NCI-H446 treated with DMSO at 0.1 percent for 48 hours (cell line): ENCODE measurements at places on chromosomes 5 and 9.
A peak's percentile ranks its signal among the peaks of the same experiment; 100 is the strongest.

DNA sequence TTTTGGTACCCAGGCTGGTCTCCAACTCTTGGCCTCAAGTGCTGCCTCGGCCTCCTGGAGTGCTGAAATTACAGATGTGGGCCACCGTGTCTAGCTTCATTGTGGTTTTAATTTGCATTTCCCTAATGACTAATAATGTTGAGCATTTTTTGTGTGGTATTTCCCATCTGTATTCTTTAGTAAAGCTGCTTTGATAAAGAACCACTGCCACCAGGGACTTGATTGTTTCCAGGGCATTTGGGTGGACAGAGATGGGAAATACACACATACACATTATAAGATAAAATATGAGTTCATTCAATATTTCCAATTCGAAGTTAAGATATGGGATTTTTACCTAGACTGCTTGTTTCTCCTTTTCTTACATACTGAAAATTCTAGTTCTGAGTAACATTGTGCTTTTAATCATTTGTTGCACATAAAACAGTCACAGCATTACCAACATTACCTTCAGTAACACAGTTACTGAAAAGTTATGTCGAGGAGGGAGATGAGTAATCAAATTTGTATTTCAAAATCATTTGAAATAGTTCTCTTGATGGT is 28.9 kb downstream of the HABP4 start:
- no peak for DNase-seq

- DNase-seq: no peak
These were observed 4.5 kb downstream of the IRX4 start for GRCh38 chr5:1878050-1878849.

GRCh38 chr5:109411627-109412026 is 1.9 kb upstream of the PJA2 start:
- DNase-seq: peak; percentile 58

- DNase-seq: no peak
These were observed 707 bp downstream of the PIP5K1B start for GRCh38 chr9:68705531-68706362.

DNA sequence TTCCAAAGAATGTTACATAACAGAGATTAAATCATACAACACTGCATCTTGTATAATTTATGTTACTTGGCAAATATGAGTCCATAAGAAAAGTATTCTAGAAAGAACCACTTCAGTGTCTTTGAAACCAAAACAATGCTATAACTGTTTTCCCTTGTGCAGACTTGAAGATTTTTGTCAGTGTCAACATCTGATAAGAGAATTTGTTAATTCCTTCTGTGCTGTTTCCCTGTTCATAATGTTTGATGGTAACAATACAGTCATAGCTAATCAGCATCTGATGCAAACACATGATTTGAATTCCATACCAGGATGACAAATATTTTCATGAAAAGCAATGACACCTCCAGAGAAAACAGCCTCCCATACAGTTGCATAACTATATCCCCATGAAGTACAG is 306.8 kb downstream of the SEMA5A start:
- DNase-seq: no peak

- DNase-seq: no peak
These were observed 109.8 kb upstream of the TBC1D2 start for GRCh38 chr9:98365227-98365669.

GRCh38 chr5:95825495-95825894 is 3.0 kb upstream of the GLRX start:
- DNase-seq: no peak

DNA sequence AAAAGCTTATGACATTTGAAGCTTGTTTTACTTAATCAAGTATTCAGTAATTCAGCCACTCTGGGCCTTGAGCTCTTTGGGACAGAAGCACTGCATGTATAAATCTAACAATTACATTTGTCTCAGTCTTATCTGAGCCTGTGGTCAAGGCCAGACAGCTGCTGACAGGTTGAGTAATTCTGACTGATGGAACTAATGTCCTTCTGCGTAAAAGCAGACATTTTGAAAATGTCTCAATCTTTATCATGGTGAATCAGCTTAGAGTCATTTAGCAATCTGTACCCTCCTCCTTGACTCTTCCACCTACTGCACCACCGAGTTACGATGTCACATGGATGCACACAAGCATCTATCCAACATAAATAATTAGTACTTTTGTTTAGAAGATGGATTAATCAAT is 400.0 kb downstream of the ARRDC3 start:
- no peak for DNase-seq

- no peak for DNase-seq
These were observed 12.7 kb upstream of the TMEM161B start for GRCh38 chr5:88281322-88281721.

- DNase-seq: no peak
These were observed 82.2 kb upstream of the BRINP1 start for GRCh38 chr9:119451426-119451825.

- DNase-seq: no peak
These were observed 168.5 kb downstream of the RAB3C start for GRCh38 chr5:58751222-58751837.

GRCh38 chr5:93665648-93666047 is 75.8 kb downstream of the POU5F2 start:
- DNase-seq: no peak

- DNase-seq: no peak
These were observed 127.8 kb downstream of the GABBR2 start for GRCh38 chr9:98580956-98581355.

DNA sequence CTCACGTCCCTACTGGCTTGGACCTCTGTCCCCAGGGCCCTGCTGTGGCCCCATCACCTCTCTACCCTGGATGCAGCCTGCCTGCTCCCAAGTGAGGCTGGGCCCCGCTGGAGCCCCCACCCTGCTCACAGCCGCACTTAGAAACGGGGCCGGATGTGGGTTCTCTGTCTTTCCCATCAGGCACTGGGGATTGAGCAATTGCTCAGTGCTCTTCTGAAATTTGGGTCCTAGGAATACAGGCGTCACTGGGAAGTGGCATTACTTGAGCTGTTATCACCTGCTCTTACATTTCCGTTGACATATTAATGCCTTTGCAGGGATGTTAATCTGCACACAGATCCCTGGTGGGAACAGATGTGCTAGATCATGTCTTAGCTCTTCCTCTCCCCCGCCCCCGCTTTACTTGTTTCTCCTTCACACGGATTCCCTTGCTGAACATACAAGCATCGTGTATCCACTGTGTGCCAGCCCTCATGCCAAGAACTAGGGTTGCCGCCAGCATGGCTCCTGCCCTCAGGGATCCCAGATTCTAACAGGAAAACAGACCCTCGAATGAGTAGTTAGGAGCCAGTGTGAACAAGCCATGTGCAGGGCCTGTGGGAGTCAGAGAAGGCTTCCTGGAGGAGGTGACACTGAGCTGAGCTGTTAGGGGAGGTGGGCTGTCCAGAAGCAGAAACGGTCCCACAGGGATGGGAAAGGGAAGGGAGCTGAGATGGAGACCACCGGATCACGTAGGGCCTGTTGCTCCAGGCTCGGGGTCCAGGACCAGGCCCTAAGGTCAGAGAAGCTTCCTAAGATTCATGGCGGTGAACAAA is 65.1 kb downstream of the NEK6 start:
- no peak for DNase-seq

- peak; percentile 23 for DNase-seq
These were observed 187.4 kb downstream of the MAN2A1 start for GRCh38 chr5:109876941-109877669.

DNA sequence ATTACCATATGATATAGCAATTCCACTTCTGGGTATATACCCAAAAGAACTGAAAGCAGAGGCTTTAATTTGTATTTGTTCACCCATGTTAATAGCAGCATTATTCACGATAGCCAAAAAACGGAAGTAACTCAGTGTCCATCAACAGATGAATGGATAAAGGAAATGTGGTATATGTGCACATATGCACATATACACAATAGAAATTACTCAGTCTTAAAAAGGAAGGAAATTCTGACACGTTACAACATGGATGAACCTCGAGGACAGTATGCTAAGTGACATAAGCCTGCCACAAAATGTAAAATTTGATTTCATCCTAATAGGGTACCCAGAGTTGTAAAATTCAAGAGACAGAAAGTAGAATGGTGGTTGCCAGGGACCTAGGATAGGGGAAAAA is 54.9 kb downstream of the NUP155 start:
- DNase-seq: no peak

- DNase-seq: no peak
These were observed 26.9 kb downstream of the EXOC3 start for GRCh38 chr5:469752-470483.

- DNase-seq: no peak
These were observed 782.4 kb upstream of the WWC1 start for GRCh38 chr5:167509076-167509475.

GRCh38 chr9:35814106-35814840 is 569 bp downstream of the HINT2 start:
- no peak for DNase-seq

GRCh38 chr9:4762886-4763541 is 22.0 kb upstream of the AK3 start:
- DNase-seq: no peak

DNA sequence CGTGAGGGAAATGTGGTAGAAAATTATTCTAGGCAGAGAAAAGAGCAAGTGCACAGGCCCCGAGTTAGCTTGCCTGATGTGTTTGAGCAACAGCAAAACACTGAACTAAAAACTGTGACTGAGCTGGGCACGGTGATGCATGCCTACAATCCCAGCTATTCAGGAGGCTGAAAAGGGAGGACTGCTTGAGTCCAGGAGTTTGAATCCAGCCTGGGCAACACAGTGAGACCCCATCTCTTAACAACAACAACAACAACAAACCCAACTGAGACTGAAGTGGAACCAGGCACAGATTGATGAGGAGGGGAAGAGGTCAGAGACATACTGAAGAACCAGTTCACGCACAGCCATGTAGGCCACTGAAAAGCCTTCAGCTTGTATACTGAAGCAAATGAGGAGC is 42.5 kb downstream of the SCAI start:
- no peak for DNase-seq

- DNase-seq: no peak
These were observed 5.6 kb downstream of the OTULINL start for GRCh38 chr5:14587150-14587549.

GRCh38 chr5:61389609-61390008 is 57.6 kb downstream of the ZSWIM6 start:
- no peak for DNase-seq
